ENCODE measurements at places on chromosomes 3 and 15.
A peak's percentile ranks its signal among the peaks of the same experiment; 100 is the strongest.

- no peaks in the 10 kb centered on the region for H3K36me3 ChIP-seq
- no peaks in the 10 kb centered on the region for H3K27me3 ChIP-seq
- no peaks in the 10 kb centered on the region for H3K4me1 ChIP-seq
- DNase-seq = no peak
Observed at GRCh38 chr3:191961529-191961928, 500.6 kb downstream of the PYDC2 start.

- H3K4me3 ChIP-seq = no peak overlapping the region
- no peak overlapping the region for H3K27ac ChIP-seq
- H3K4me1 ChIP-seq = no peaks in the 10 kb centered on the region
- H3K36me3 ChIP-seq = no peaks in the 10 kb centered on the region
Observed at GRCh38 chr3:30107531-30107930, 498.9 kb upstream of the TGFBR2 start.

GRCh38 chr3:4231041-4231440, 72.1 kb upstream of the SETMAR start:
- H3K36me3 ChIP-seq = no peaks in the 10 kb centered on the region
- H3K27me3 ChIP-seq = no peaks in the 10 kb centered on the region
- H3K27ac ChIP-seq = no peak overlapping the region
- no peak overlapping the region for H3K4me3 ChIP-seq

DNA sequence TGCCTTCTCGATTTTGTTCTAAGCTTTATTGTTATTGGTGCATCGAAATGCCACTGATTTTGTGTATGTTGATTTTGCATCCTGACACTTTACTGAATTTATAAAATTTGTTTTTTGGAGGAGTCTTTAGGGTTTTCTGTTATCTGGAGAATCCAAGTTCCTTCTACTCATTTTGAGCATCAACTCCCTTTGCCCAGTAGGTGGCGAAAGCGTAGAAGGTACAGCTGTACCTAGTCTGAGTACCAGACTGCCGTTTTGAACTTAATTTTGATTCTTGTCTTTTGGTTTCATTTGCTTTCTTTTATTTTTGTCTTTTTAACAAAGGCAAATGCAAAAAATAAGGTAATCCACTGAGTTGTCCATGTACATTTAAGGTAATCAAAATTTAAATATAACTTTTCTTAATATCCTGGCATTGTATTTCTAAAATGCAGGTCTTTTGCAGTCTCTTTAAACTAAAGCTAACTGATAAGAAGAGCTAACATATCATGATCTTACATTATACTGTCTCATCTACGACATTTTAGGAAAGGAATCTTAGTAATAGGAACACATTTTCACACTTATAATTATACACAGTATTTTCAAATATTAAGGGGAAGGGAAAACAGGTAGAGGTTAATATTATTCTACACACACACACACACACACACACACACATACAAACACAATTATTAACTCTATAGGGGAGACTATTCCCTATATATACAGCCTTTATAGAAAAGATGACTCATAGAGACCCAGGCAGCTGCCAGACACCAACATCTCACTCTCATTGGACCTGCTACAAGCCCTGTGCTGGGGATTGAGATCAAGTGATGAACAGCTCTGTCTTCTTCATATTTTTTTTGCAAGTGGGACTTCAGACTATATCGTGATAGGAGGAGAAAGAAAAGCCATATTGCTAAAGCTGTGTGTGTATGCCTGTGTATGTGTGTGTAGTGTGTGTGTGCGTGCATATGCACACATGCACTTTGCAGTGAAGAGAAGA, 71.8 kb downstream of the SYNPR start:
- no peak overlapping the region for H3K4me3 ChIP-seq
- no peaks in the 10 kb centered on the region for H3K27me3 ChIP-seq
- H3K36me3 ChIP-seq = no peaks in the 10 kb centered on the region
- H3K4me1 ChIP-seq = no peaks in the 10 kb centered on the region
- H3K27ac ChIP-seq = no peak overlapping the region

GRCh38 chr3:59935025-59935424, 885.2 kb upstream of the CFAP20DC start:
- peaks cover 54% of the 10 kb centered on the region for H3K4me1 ChIP-seq
- no peak for DNase-seq
- peak overlapping the region; percentile 60 for H3K27ac ChIP-seq
- H3K36me3 ChIP-seq = peaks cover 80% of the 10 kb centered on the region

- no peaks in the 10 kb centered on the region for H3K36me3 ChIP-seq
- peaks cover 1% of the 10 kb centered on the region for H3K4me1 ChIP-seq
- no peak for DNase-seq
- H3K27ac ChIP-seq = no peak overlapping the region
Observed at GRCh38 chr3:56975567-56975966, 84.9 kb upstream of the SPATA12 start.

DNA sequence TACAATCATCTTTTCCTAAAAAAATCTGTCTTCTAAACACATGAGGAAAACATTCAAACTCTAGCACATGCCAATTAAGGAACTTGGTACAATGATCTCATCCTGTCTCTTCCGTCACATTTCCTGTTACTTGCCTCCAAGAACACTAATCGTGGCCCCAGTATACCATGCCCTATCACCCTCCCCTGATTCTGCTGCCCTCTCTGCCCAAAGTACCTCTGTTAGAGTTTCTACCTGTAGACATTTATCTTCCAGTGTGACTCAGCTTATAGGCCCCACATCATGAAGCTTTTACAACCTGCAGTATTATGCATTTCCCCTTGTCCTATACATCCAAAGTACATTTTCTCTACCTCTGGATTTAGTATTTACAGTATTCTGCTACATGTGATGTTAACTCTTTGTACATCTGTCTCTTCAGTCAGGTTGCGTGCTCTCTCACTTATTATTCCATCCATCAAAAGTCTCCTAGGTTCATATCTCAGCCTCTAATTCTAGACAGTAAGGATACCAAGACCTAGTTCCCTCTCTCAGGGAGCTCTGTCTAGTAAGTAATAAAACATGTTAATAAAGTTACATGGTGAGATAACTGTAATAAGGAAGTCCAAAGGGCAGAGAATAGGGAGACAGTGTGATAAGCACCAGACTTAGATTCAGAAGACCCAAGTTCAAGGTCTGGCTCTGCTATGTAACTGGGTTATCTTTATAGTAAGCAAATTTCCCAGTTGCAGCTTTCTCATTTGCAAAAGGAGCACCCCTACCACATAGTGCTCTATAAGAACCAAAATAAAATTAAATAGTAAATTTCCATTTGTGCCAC, 8.9 kb upstream of the SEMA6D start:
- no peak for DNase-seq
- H3K27me3 ChIP-seq = no peaks in the 10 kb centered on the region
- H3K36me3 ChIP-seq = no peaks in the 10 kb centered on the region
- no peaks in the 10 kb centered on the region for H3K4me1 ChIP-seq

- peaks cover 14% of the 10 kb centered on the region for H3K4me1 ChIP-seq
- H3K4me3 ChIP-seq = no peak overlapping the region
- H3K27ac ChIP-seq = peak overlapping the region; percentile 42
- peaks cover 27% of the 10 kb centered on the region for H3K27me3 ChIP-seq
- no peaks in the 10 kb centered on the region for H3K36me3 ChIP-seq
Observed at GRCh38 chr15:79004336-79004735, 59.5 kb upstream of the CTSH start.

DNA sequence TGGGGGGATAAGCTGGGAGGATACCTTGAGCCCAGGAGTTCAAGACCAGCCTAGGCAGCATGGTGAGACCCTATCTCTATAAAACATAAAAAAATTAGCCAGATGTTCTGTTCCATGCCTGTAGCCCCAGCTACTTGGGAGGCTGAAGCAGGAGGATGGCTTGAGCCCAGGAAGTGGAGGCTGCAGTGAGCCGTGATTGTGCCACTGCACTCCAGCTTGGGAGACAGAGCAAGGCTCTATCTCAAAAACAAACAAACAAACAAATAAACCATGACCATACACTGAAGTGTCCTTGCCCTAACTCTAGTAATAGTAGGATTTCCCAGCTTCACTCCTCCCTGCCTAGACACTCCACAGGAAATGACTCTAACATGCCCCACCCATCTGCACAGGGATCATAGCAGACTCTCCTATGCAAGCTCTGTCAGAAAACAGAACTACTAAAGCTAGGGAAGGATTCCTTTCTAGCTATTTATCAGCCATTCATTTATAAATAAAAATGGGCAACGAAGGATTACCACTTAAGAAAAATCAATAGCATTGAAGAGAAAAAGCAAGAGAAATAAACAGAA, 4.6 kb downstream of the ERICH6 start:
- no peak overlapping the region for H3K27ac ChIP-seq
- peaks cover 22% of the 10 kb centered on the region for H3K4me1 ChIP-seq
- no peak overlapping the region for H3K4me3 ChIP-seq

GRCh38 chr3:156834962-156835535, 8.9 kb downstream of the LEKR1 start:
- no peak overlapping the region for H3K4me3 ChIP-seq
- H3K27me3 ChIP-seq = no peaks in the 10 kb centered on the region
- peaks cover 3% of the 10 kb centered on the region for H3K4me1 ChIP-seq
- H3K27ac ChIP-seq = no peak overlapping the region
- peaks cover 13% of the 10 kb centered on the region for H3K36me3 ChIP-seq

- no peak overlapping the region for H3K27ac ChIP-seq
- no peak for DNase-seq
- H3K4me1 ChIP-seq = no peaks in the 10 kb centered on the region
Observed at GRCh38 chr3:24405057-24405456, 89.6 kb downstream of the THRB start.

All from activated naive CD4-positive, alpha-beta T cell treated with anti-CD3 and anti-CD28 coated beads, Interleukin-2, amount 10 ng/mL, durations not matched to agents 7 days and 5 days (primary cell).